ENCODE measurements at places on chromosomes 3 and 15.

- no peaks in the 10 kb centered on the region for H3K4me1 ChIP-seq
- no peaks in the 10 kb centered on the region for H3K36me3 ChIP-seq
- no peak overlapping the region for H3K4me3 ChIP-seq
- no peak for DNase-seq
- H3K27me3 ChIP-seq, result no peaks in the 10 kb centered on the region
These were observed 78.5 kb upstream of the RNU6-1 start for GRCh38 chr15:67918205-67918861.

DNA sequence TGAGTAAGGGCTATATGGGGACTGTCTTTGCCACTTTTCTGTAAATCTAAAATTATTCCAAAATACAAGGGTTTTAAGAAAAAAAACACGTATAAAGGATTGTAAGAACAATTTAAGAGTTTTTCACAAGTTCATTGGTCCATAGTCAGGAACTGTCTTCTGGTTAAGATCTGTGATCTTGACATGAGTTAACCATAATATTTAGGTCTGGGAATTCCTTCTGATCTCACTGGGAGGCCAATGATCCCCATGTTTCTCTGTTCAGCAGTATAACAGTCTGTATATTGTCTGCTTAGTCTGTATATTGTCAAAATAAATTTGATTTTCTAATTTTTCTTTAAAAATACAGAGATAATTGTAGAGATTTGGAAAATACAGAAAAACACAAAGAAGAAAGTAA, 848 bp upstream of the RHCG start:
- H3K27me3 ChIP-seq, result peaks cover 34% of the 10 kb centered on the region
- no peak overlapping the region for H3K27ac ChIP-seq
- no peak for DNase-seq

DNA sequence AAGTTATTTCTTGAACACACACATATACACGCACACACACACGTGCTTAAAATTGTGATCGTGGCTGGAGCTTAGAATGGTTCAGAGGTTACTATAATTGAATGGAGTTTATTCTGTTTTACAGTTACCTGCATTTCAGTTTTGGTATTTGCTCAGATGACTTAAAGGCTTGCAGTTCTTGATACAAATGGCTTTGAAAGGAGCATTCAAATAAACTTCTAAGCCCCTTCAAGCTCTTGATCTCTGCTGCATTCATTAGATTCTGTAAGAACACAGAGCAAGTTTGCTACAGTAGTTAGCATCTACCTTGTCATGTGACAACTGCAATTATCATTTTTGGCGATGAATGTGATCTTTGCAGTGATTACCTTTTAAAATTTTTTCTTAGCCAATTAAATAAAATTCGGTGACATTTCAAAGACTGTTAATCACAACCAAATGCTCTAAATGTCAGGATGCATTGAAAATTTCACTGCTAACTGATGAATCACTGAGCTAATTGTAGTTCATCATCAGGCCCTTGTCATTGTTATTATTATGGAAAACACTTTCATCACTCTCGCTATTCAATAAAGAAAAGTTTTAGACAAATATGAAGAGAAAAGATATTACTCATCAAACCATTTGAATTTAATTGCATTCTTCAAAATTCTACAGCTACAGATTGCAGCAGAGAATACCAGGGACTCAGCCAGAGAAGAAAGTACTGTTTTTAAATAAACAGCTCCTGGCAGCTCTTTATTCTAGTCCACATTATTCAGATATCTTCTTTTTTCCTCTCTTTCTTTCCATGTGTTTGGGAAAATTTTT, 296.1 kb downstream of the LRTM1 start:
- no peak for DNase-seq
- no peak overlapping the region for H3K4me3 ChIP-seq
- no peaks in the 10 kb centered on the region for H3K4me1 ChIP-seq

- H3K27me3 ChIP-seq, result peaks cover 83% of the 10 kb centered on the region
- peak; percentile 71 for DNase-seq
- peak overlapping the region; percentile 59 for H3K4me3 ChIP-seq
- H3K36me3 ChIP-seq, result no peaks in the 10 kb centered on the region
- peaks cover 17% of the 10 kb centered on the region for H3K4me1 ChIP-seq
These were observed 514.1 kb downstream of the MECOM start for GRCh38 chr3:169149349-169149890.

- no peaks in the 10 kb centered on the region for H3K36me3 ChIP-seq
- H3K4me3 ChIP-seq, result no peak overlapping the region
- peaks cover 17% of the 10 kb centered on the region for H3K27me3 ChIP-seq
- H3K4me1 ChIP-seq, result no peaks in the 10 kb centered on the region
- no peak for DNase-seq
These were observed 76.0 kb upstream of the SNRK start for GRCh38 chr3:43210049-43211027.

- no peaks in the 10 kb centered on the region for H3K36me3 ChIP-seq
- H3K27me3 ChIP-seq, result no peaks in the 10 kb centered on the region
- no peak overlapping the region for H3K27ac ChIP-seq
- no peak overlapping the region for H3K4me3 ChIP-seq
These were observed 42.8 kb upstream of the RPL35A start for GRCh38 chr3:197907196-197907595.

- peaks cover 9% of the 10 kb centered on the region for H3K27me3 ChIP-seq
- H3K4me3 ChIP-seq, result no peak overlapping the region
- no peak for DNase-seq
- peaks cover 4% of the 10 kb centered on the region for H3K4me1 ChIP-seq
- H3K27ac ChIP-seq, result no peak overlapping the region
- no peaks in the 10 kb centered on the region for H3K36me3 ChIP-seq
These were observed 142.2 kb upstream of the MRPS22 start for GRCh38 chr3:139201446-139202225.
